CD14-positive monocyte (primary cell): ENCODE measurements at places on chromosomes 16 and 17.

- peak; percentile 17 for DNase-seq
Measured at GRCh38 chr17:75773808-75774470, 8.9 kb upstream of the GALK1 start.

DNA sequence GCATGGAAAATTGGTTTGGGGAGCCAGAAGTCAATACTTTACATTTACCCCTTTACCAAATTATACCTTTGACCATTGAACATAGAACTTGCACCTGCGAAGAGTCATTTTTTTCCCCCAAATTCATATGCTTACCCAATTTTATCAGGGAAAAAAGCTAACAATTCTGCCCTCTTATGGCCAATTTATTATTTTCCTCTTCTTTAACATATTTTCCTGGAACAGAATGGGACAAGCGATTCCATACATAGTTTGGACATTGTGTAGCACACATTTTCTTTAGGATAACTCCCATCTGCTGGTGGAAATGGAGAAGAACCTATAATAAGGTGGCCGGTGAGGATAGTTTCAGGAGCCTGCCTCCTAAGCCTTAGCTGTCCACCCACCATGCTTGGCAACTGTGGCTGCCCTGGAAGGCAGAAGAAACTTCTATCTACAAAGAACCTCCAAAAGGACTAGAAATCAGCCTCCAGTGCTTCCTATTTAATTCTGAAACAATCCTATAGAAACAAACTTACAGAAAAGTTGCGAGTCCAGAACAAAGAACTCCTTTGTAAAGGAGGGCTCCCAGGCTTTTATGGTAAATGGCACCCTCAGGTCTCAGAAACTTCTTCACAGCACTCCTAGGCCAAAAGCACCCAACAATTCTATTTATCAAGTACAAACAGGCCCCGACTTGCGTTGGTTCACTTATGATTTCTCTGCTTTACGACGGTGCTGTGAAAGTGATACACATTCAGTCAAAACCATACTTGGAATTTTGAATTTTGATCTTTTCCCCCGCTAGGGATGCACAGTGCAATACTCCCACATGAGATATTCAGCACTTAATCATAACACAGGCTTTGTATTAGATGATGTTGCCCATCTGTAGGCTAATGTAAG is 64.1 kb upstream of the CACNG4 start:
- no peak for DNase-seq

DNA sequence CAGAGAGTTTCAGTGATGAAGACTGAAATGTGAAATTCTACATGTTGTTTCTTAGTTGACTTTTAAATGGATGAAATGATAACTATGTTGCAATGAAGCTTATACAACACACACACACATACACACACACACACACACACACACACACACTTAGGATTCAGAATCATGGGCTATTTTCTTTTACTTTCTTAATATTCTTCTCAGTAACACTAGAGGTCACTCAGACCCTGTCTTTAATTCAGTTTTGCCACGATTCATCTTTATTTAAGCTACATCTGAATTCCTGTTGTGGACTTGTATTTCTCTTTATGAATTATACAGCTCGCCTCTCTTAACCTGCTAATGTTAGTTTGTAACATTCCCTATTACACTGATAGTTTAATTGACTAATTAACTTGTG is 109.6 kb upstream of the GOT2 start:
- peak; percentile 12 for DNase-seq

DNA sequence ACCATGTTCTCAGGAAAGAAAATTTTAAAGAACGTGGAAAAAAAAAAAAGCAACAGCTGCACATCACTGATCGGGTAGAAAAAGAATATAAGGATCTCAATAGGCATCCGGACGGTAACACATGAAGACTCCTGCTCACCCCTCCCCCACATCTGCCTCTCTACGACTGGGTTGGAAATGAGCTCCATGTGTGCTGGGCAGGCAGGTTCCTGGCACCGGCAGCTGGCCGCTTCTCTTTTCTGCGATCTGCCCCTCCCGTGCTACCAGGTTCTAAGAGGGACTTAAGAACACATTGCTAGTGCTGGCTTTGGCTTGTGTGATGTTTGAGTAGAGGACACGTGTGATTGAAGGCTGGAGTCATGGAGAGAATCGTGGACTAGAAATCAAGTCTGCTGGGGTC is 115.5 kb downstream of the AATF start:
- DNase-seq = no peak

DNA sequence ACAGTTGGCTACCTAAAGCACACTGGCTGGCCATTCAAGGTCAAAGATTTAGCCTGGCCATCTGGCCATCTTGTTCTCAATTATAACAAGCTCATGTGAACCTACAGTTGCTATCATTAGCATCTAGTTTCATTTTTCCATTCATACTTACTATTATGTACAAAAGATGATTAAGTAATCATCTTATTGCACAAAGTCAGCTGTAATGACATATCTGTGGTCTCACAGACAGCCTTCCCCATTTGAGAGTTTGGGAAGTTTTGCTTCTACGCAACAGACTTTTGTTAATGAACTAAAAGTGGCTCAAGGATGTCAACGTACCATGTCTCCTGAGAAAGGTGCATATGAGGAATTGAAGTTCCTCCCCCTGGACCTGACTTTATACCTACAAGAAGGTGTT is 51.3 kb downstream of the HS3ST3B1 start:
- peak; percentile 94 for DNase-seq

GRCh38 chr17:29977836-29978235 is 36.4 kb downstream of the EFCAB5 start:
- no peak for DNase-seq

GRCh38 chr17:56506349-56506748 is 87.2 kb upstream of the NOG start:
- DNase-seq = no peak

DNA sequence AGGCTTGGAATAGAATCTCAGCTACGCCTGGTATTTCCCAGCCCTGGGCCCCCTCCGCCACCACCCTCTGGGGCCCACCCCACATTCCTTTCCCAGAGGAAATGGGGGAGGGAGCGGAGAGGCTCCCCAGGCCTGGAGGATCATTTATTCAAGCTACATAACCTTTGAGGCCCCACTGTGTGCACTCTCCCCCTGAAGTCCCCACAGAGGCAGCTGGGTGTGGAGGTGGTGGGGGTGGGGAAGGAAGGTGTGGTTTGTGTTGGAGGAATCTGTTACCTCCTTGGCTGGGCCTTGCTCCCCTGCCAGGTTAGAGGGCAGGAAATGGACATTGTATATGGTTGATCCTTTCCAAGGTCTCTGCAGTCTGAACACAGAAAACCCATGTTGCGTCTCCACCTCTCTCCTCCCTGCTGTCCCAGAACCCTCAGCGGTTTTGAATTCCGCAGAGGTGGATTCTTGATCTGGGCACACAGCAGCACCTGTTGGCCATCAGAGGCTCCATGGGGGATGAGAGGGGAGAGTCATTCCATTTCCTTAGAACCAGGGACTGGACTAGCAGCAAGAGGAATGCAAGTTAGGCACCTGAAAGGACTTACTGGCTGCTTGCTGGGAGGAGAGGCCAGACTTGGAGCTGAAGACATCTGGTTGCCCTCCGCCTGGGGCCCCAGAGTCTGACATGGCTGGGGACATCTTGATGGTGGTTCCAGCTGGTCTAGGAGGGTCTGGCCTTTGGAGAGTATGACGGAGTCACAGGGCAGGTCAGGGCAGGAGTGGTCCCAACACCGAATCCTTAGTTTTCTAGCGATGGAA is 23.0 kb downstream of the ARHGAP23 start:
- no peak for DNase-seq

DNA sequence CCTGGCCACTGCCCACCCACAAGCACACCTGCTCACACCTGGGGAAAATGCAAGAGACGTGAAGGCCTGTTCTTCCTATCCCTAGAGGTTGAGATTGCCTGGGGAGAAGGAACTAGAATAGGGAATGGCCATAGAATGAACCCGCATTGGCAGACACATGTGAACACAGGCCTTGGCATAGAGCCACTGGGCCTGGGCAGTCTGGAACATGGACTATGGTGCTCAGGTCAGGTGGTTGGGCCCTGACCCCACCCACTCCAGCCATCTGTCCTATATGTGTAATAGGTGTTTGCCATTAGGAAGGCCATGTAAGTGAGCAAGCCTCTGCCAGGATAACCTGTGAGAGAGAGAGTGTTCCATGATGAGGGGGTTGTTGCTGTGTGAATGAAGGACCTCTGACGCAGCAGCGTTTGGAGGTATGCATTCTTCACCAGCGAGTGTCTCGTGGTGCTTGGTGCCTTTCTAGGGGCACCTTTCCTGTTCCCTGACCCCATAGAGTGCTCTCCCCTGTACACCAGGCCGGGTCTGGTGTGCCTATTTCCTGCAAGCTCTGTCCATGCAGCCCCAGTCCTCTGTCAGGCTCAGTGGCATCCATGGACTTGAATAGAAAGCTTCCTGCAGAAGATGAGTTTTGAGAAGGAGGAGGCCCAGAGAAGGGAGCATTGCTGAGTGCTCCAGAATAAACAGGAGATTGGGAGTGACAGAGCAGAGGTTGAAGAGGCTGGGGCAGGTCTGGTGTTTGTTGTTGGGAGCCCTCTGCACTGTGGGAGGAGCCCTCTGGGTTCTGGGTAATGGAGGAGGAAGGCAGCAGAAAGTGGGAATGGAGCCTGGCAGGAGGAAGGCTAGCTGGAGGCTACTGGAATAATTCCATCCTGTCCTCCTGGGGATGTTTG is 15.6 kb downstream of the CTRL start:
- no peak for DNase-seq

DNA sequence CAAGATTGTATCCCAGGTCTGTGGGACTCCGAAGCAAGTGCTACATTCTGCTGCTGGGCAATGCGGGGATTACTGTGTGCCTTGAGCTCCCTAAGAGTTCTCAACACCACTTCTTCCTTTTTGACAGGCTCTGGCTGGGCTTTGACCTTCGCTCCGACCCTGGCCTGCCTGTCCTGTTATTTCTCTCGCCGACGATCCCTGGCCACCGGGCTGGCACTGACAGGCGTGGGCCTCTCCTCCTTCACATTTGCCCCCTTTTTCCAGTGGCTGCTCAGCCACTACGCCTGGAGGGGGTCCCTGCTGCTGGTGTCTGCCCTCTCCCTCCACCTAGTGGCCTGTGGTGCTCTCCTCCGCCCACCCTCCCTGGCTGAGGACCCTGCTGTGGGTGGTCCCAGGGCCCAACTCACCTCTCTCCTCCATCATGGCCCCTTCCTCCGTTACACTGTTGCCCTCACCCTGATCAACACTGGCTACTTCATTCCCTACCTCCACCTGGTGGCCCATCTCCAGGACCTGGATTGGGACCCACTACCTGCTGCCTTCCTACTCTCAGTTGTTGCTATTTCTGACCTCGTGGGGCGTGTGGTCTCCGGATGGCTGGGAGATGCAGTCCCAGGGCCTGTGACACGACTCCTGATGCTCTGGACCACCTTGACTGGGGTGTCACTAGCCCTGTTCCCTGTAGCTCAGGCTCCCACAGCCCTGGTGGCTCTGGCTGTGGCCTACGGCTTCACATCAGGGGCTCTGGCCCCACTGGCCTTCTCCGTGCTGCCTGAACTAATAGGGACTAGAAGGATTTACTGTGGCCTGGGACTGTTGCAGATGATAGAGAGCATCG is 2.4 kb downstream of the SLC16A13 start:
- DNase-seq = no peak
